Skin of body (tissue), 3 donors: ENCODE measurements at places on chromosomes 11 and 22. TPM values are rescaled to one million over a fixed set of nuclear protein-coding genes. Genes with fewer than 3 reads are reported as not detected.

- no peak for DNase-seq
Observed at GRCh38 chr22:46295277-46295971, 1.2 kb upstream of the GTSE1 start.

- peak; percentile 37 for DNase-seq
Observed at GRCh38 chr22:42964994-42965699, 49.8 kb downstream of the PACSIN2 start.

Gene APOBEC3H
- not detected for total RNA-seq

- DNase-seq = peak; percentile 20
Observed at GRCh38 chr11:131642756-131643531, 272.5 kb downstream of the NTM start.

- DNase-seq = no peak
Observed at GRCh38 chr11:1746511-1746931, 3.9 kb downstream of the IFITM10 start.

Gene CRYBA4
- total RNA-seq = not detected

DNA sequence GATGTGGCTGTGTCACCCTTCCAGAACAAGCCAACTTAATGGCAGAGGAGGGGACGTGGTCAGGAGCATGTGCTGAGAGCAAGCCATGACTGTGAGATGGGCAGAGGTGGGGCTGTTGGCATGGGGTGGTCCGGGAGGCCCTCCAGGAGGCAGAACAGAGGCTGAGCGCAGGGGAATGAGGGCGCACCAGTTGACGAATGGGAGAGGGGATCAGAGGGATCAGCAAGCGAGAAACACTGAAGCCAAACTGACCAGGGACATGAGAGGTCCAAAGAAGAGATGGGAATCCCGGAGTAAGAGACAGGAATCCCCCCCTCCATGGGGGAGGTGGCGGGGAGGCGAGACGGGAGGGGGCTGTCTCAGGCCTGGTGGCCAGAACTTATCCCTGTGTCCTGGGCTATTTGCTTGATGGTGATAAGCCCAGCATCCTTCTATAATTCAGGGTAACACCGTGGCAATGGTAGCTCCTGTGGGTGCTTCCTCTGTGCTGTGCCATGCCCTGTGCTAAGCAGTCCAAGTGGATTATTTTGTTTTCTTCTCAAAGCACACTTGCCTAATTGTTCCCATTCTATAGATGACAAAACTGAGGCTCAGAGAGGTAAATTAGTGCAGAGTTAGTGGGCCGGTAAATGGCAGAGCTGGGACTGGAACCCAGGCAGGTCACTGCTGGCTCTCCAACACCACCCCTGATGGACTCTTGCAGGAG is 83.4 kb upstream of the SHISAL1 start:
- DNase-seq = no peak

GRCh38 chr11:125496529-125496857 is 428 bp upstream of the FEZ1 start:
- DNase-seq = no peak

GRCh38 chr11:23563591-23563990 is 703.3 kb upstream of the CCDC179 start:
- no peak for DNase-seq

Gene NLRP6
- 0.10 TPM for total RNA-seq

DNA sequence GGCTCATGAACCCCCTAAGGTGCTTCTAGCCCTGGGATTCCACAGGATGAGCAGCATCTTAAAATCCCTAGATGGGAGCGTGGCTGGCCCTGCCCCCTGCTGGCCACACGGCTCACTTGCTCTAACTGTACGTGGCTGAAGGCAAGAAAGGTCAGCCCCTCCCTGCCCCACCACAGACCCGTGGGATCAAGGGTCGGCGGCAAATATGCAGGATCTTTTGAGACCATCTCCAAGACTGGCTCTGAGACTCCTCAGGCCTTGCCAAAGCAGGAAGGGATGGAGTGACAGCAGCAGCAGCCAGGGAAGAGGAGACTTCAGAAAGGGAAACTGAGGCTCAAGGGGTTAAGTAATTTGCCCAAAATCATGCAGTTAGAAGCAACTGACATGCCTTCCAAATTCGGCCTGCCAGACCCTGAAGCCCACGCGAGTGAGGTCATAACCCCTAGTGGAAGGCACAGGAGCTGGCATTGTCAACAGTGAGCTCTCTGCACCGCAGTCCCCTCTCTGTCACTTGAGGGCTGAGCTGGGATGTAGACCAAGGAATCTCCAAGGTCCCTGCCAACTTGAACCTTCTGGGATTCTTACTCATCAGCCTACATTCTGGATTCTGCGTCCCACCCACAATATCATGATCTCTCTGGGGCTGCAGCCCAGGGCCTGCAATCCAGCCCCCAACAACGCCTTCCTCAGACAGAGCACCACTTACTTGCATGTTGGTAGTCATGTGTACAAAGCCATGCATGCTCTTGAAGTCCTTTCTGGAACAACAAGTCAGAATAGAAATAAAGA is 31.4 kb downstream of the CREB3L1 start:
- DNase-seq = peak; percentile 29

Gene CCDC157
- total RNA-seq = 1.8 TPM

Gene TIMM10B
- 21.7 TPM for total RNA-seq

DNA sequence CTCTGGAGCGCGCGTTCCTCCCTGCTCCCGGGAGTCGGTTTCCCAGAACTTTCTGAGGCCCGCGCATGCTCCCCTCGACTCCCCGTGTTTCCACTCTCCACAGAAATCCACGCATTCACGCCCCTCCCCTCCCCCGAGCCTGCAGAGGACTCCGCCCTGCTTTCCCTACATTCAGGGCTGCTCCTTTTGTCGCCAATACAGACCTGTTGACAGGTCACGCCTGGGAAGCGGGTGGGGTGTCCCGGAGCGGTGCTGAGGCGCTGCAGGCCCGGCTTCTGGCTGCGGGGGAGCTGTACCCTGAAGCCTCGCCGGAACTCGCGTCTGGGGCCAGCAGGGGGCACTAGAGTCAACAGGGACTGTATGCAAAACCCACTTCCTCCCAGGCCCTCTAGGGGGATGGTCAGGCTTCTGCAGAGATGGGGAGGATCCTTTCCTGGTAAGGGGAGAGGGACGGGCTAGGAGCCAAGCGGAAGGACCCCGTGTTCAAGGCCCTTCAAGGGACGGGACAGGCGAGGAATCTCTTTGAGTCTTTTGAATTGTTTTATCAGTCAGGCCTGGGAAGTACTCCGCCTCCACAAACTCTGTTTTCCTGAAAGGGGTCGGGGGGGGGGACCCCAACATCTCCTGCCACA is at the start of gene PRAME:
Gene PRAME, minus strand, starts transcription at position 294 of the 632 bp plus-strand sequence. CDS start 2,433 bp downstream, outside the sequence.
- no peak for DNase-seq

DNA sequence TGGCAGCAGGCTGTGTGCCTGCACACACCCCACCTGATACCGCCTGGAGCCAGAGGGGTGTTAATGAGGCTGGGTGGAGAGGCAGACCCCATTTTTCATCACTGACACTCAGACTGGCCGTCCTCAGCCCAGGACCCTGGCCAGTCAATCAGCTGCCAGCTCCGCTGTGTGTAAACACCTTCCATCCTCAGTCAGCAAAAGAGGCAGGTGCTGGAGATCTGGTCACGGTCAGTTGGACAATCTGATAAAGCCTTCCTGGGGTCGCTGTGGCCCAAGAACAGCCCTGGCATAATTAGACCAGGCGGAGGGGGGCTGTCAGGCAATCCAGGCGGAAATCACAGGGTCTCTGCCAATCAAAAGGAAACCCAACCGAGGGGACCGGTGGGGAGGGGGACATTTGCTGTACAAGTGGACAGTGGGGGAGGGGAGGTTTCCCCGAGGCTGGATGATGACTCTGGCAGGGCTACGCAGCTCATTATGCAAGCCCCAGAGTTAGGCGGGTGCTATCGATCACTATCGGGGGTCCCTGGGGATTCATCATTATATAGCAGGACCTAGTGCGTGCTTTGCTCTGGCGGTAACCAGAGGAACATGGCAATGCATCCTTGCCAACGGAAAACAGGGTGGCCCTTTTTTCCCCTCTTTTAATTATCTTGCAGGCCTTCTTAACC is 72.9 kb downstream of the ABTB2 start:
- no peak for DNase-seq
